ENCODE measurements at places on chromosomes 3 and 15. TPM values are rescaled to one million over a fixed set of nuclear protein-coding genes. Genes with fewer than 3 reads are reported as not detected.

The RPL39L gene
- total RNA-seq, result 16.0 TPM

The CACNA2D3 gene
- total RNA-seq, result not detected

The CBLB gene
- 18.0 TPM for total RNA-seq

The SLC25A26 gene
- 20.6 TPM for total RNA-seq

The TGM5 gene
- not detected for total RNA-seq

The SYNPR gene
- total RNA-seq, result not detected

The MESP2 gene
- 2.0 TPM for total RNA-seq

The ITGA11 gene
- 2.0 TPM for total RNA-seq

The HCLS1 gene
- total RNA-seq, result 1.9 TPM

The MKRN3 gene
- total RNA-seq, result not detected

The TRPC1 gene
- 12.5 TPM for total RNA-seq

The PCBP4 gene
- total RNA-seq, result 55.6 TPM

The ADGRG7 gene
- total RNA-seq, result not detected

The CPN2 gene
- total RNA-seq, result not detected

The SLC2A2 gene
- total RNA-seq, result not detected

The NOX5 gene
- total RNA-seq, result 0.39 TPM

The PLSCR4 gene
- 20.6 TPM for total RNA-seq

The CHL1 gene
- 0.39 TPM for total RNA-seq

The SIDT1 gene
- 0.13 TPM for total RNA-seq

The GABRA5 gene
- 0.26 TPM for total RNA-seq

The LRRK1 gene
- total RNA-seq, result 9.8 TPM

The STRC gene
- total RNA-seq, result not detected

The TLR9 gene
- not detected for total RNA-seq

The SCN11A gene
- under 0.01 TPM for total RNA-seq

The SPTBN5 gene
- total RNA-seq, result 0.24 TPM

The MCF2L2 gene
- 0.52 TPM for total RNA-seq

The ACKR2 gene
- 1.1 TPM for total RNA-seq

The CRYGS gene
- total RNA-seq, result 1.0 TPM

The CSTA gene
- 0.88 TPM for total RNA-seq

The SLC22A14 gene
- not detected for total RNA-seq

The SLTM gene
- total RNA-seq, result 25.2 TPM

The SH3GL3 gene
- 0.78 TPM for total RNA-seq

The TRPM1 gene
- total RNA-seq, result not detected

The TAGLN3 gene
- total RNA-seq, result not detected

The KLHL6 gene
- under 0.01 TPM for total RNA-seq

The SLC24A5 gene
- total RNA-seq, result not detected

The GABRB3 gene
- total RNA-seq, result 1.2 TPM

The LMOD3 gene
- total RNA-seq, result 0.08 TPM

The CHDH gene
- under 0.01 TPM for total RNA-seq

The HLTF gene
- total RNA-seq, result 27.7 TPM

The CCRL2 gene
- 0.39 TPM for total RNA-seq

The VEPH1 gene
- 46.0 TPM for total RNA-seq

The ATG7 gene
- total RNA-seq, result 45.8 TPM

The TTLL13 gene
- 0.08 TPM for total RNA-seq

The NMNAT3 gene
- 0.32 TPM for total RNA-seq

The C3orf33 gene
- 2.7 TPM for total RNA-seq

The GPR27 gene
- not detected for total RNA-seq

The SUSD5 gene
- total RNA-seq, result 8.1 TPM

The KLHL40 gene
- not detected for total RNA-seq

The ZXDC gene
- 17.5 TPM for total RNA-seq

The PRICKLE2 gene
- 26.1 TPM for total RNA-seq

The ACSBG1 gene
- total RNA-seq, result not detected

The PXYLP1 gene
- 11.2 TPM for total RNA-seq

The LRRC2 gene
- 2.2 TPM for total RNA-seq

The CLDN16 gene
- total RNA-seq, result not detected
